H9 (cell line): ENCODE measurements at places on chromosomes 11 and 22. TPM values are rescaled to one million over a fixed set of nuclear protein-coding genes. Genes with fewer than 3 reads are reported as not detected.

Gene UCP2
- 58.3 and 62.1 TPM in 2 replicates for total RNA-seq

Gene B3GAT1
- total RNA-seq: 29.3 and 34.3 TPM in 2 replicates

Gene OR8D2
- not detected in 2 replicates for total RNA-seq

Gene DNAJB7
- total RNA-seq: not detected in 2 replicates

Gene OR51B5
- total RNA-seq: not detected in 2 replicates

Gene OR52K2
- not detected in 2 replicates for total RNA-seq

DNA sequence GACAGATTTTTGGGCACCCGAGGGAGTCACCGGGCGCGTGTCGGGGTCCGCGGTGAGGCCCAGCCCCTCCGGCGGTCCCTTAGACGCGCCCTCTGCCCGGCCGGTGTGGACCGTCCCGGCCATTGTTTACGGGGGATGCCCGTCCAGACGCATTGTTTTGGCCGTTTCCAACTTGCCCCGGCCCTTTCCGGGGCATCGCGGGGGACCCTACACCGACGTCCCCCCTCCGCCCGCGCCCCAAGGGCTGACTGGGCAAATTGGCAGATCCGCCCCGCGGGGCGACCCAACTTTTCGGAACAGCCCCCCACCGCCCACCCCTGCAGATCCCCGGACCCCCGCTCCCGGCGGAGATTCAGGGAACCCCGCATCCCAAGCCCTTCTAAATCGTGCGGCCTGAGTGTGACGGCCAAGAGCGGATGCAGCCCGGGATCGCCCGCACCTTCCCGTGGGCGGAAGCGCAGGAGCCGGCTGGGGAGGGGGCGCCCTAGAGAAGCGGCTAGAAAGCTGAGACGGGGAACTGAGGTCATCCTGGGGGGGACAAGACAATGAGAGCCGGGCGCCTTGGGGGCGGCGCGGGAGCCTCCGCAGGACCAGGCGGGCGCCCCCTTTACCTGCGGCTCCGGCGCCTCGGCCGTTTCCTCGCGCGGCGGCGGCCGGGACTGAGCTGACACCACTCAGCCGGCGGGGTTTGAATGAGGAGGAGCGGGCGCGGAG lies 17.1 kb upstream of the CCT8L2 start:
- no peaks in the 10 kb centered on the region for H3K27me3 ChIP-seq
- no peak overlapping the region for H3K27ac ChIP-seq
- H3K4me3 ChIP-seq: no peak overlapping the region

DNA sequence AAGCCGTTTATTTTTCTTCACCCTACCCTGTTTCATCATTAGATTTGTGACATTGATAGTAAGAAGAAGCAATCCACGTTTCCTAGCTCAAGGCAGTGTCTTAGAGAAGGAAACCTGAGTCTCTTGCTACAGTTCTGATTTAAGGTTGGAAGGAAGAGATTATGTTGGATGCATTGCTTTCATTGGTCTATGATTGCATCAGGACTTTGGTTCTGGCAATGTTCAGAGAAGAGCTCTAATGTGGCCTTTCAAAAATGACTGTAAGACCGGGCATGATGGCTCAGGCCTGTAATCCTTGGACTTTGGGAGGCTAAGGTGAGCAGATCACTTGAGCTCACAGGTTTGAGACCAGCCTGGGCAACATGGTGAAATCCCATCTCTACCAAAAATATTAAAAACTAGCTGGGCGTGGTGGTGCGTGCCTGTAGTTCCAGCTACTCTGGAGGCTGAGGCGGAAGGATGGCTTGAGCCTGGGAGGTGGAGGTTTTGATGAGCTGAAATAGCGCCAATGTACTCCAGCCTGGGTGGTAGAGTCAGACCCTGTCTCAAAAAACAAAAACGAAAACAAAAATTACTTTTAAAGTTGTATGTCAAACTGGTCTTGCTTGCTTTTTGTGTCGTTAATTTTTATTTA lies 4.1 kb downstream of the NUCB2 start:
- no peaks in the 10 kb centered on the region for H3K27me3 ChIP-seq
- DNase-seq: no peak
- no peak overlapping the region for H3K27ac ChIP-seq
- no peaks in the 10 kb centered on the region; the same call in 2 of the 3 replicates for H3K36me3 ChIP-seq

DNA sequence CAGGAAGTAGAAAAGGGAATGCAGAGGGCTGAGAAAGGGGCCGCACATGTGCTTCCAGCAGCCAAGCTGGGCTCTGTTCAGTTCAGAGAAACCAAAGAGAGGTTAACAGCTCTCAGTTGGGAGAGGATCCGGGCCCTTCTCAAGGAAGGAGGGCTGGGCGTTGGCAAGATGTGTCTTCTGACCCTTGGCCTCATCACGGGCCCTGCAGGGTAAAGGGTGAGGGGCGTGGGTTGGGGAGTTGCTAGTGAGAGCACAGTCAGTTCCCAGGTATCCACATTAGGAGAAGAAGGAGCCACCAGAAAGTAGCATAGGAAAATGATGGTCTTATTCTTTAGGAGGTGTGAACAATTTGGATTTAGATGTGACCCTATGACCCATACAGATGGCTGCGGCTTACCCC lies 73.0 kb downstream of the OSBP2 start:
- no peak for DNase-seq
- no peaks in the 10 kb centered on the region for H3K36me3 ChIP-seq

- no peak overlapping the region for H3K4me3 ChIP-seq
- H3K36me3 ChIP-seq: no peaks in the 10 kb centered on the region
- no peak for DNase-seq
- H3K4me1 ChIP-seq: no peaks in the 10 kb centered on the region
- no peaks in the 10 kb centered on the region for H3K27me3 ChIP-seq
These were observed 386.2 kb downstream of the TENM4 start for GRCh38 chr11:79054636-79055035.

DNA sequence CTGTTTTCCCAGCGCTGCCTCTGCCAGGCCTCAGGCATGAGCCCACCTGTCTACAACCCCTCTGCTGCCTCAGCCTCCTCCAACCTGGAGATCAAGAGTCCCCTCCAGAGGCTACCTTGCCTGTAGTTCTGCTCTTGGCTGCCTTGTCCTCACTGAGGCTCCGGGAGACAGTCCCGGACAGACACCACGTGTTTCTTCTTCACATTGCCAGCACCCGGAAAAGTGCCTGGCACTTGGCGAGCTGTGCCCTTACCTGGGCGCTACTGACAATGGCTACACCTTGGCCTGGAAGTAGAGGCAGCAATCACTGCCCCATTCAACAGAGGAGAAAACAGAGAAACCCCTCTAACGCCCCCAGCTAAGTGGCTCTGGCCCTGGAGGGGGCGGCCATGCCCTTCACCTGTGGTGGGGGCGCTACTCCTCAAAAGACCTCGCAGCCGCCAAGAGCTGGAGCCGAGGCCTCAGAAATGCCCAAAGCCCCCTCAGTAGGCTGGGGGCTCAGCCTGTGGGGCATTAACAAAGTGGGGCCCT lies 3.0 kb upstream of the NAP1L4 start:
- H3K27me3 ChIP-seq: no peaks in the 10 kb centered on the region
- 0 out of 3 replicates have a peak, but pooled peaks cover 2% of the 10 kb centered on the region for H3K36me3 ChIP-seq
- no peak overlapping the region for H3K27ac ChIP-seq
- no peak overlapping the region for H3K4me3 ChIP-seq
- no peak for DNase-seq
- no peaks in the 10 kb centered on the region for H3K4me1 ChIP-seq

DNA sequence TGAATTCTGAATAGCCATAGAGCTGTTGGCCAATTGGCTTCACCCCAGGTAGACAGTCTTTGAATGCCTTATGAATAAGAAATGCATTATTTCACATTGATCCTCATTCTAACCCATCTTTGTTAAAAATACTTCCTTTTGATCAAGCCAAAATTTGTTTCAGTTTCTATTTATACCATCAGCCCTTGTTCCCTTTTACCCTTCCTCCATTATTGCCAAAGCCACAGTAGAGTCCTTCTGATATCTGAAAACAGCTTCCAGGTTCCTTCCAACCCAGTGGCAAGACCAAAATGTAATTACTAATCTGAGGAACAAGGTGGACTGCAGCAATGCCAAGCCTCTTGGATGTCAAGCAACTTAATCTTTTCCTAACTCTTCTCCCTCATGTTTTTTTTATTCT lies 458.8 kb downstream of the BUD13 start:
- no peak for DNase-seq
- H3K27me3 ChIP-seq: no peaks in the 10 kb centered on the region
- H3K27ac ChIP-seq: no peak overlapping the region
- no peaks in the 10 kb centered on the region for H3K4me1 ChIP-seq

GRCh38 chr11:92443199-92443598 lies 218.6 kb downstream of the FAT3 start:
- DNase-seq: no peak
- no peak overlapping the region for H3K27ac ChIP-seq
- H3K4me3 ChIP-seq: no peak overlapping the region
- H3K4me1 ChIP-seq: peaks cover 9% of the 10 kb centered on the region
- H3K27me3 ChIP-seq: no peaks in the 10 kb centered on the region

- peaks cover 2% of the 10 kb centered on the region; the same call in 1 of the 2 replicates for H3K4me1 ChIP-seq
- no peak overlapping the region for H3K4me3 ChIP-seq
- no peaks in the 10 kb centered on the region for H3K27me3 ChIP-seq
- H3K36me3 ChIP-seq: no peaks in the 10 kb centered on the region
These were observed 83.3 kb downstream of the MYEOV start for GRCh38 chr11:69377029-69377952.

DNA sequence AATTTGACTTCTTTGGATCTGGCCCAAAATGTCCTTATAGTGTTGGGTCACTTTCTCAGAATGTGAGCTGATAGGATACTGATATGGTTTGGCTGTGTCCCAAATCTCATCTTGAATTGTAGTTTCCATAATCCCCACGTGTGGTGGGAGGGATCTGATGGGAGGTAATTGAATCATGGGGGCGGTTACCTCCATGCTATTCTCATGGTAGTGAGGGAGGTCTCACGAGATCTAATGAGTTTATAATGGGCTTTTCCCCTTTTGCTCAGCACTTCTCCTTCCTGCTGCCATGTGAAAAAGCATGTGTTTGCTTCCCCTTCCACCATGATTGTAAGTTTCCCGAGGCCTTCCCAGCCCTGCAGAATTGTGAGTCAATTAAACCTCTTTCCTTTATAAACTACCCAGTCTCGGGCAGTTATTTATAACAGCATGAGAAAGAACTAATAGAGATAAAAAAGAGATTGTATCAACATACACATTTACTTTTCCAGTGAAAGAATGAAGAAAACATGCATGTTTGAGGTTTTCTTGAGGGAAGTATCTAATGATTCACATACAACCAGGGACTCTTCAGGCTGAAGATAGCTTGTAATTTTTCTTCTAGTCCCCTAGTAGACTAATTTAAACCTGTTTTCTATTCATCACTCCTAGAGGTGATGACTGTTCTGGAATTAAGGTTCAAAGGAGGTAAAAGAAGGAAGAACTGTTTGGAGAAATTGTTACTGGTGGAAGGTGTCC lies 17.3 kb upstream of the CSTF3 start:
- DNase-seq: no peak
- peaks cover 8% of the 10 kb centered on the region; the same call in 1 of the 3 replicates for H3K36me3 ChIP-seq
- H3K4me1 ChIP-seq: 0 out of 2 replicates have a peak, but pooled peaks cover 2% of the 10 kb centered on the region
- no peak overlapping the region for H3K4me3 ChIP-seq
- H3K27ac ChIP-seq: no peak overlapping the region

- H3K4me1 ChIP-seq: no peaks in the 10 kb centered on the region
- no peak overlapping the region for H3K27ac ChIP-seq
- no peak overlapping the region for H3K4me3 ChIP-seq
- no peaks in the 10 kb centered on the region; the same call in 2 of the 3 replicates for H3K36me3 ChIP-seq
- no peak for DNase-seq
These were observed 20.8 kb downstream of the BID start for GRCh38 chr22:17753401-17753989.

- no peaks in the 10 kb centered on the region for H3K36me3 ChIP-seq
- H3K27me3 ChIP-seq: no peaks in the 10 kb centered on the region
- no peaks in the 10 kb centered on the region for H3K4me1 ChIP-seq
- no peak overlapping the region for H3K27ac ChIP-seq
- H3K4me3 ChIP-seq: no peak overlapping the region
These were observed 6.9 kb downstream of the MUC6 start for GRCh38 chr11:1029654-1030053.

- no peaks in the 10 kb centered on the region; the same call in 1 of the 2 replicates for H3K27me3 ChIP-seq
- DNase-seq: peak; percentile 25
- H3K36me3 ChIP-seq: no peaks in the 10 kb centered on the region
- H3K4me1 ChIP-seq: no peaks in the 10 kb centered on the region; the same call in 1 of the 2 replicates
- H3K27ac ChIP-seq: no peak overlapping the region
- no peak overlapping the region for H3K4me3 ChIP-seq
These were observed 235.0 kb downstream of the MIAT start for GRCh38 chr22:26892166-26893041.

- DNase-seq: no peak
- H3K4me1 ChIP-seq: peaks cover 5% of the 10 kb centered on the region; the same call in 1 of the 2 replicates
- no peaks in the 10 kb centered on the region; the same call in 2 of the 3 replicates for H3K36me3 ChIP-seq
- H3K4me3 ChIP-seq: peak overlapping the region; percentile 25; the same call in 1 of the 2 replicates
These were observed 87.3 kb upstream of the DBX1 start for GRCh38 chr11:20247591-20248007.

DNA sequence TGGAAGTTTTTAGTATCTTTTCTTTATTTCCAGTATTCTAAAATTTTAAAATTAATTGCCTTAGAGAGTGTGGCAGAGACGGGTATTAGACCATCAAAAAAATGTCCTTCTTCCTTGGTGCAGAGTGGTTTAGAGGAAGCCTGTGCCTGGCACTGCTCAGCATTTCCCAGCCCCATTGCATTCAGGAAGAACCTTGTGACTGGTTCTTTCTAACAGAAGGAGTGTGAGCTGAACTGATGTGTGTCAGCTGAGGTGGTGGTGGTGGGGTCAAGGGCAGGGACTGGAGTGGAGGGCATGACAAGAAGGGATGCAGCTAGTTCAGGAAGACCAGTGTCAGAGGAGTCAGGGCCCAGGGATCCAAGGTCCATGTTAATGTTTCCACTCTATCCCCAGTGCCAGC lies 58.7 kb upstream of the FDX1 start:
- no peak overlapping the region for H3K27ac ChIP-seq
- no peak overlapping the region for H3K4me3 ChIP-seq
- no peaks in the 10 kb centered on the region for H3K36me3 ChIP-seq
- no peaks in the 10 kb centered on the region for H3K4me1 ChIP-seq

- H3K4me1 ChIP-seq: no peaks in the 10 kb centered on the region
- H3K36me3 ChIP-seq: peaks cover 4% of the 10 kb centered on the region; the same call in 1 of the 3 replicates
- H3K4me3 ChIP-seq: no peak overlapping the region
- no peaks in the 10 kb centered on the region for H3K27me3 ChIP-seq
- H3K27ac ChIP-seq: no peak overlapping the region
These were observed 28.9 kb upstream of the CARD18 start for GRCh38 chr11:105168457-105168856.

GRCh38 chr22:40425082-40425481 lies 54.7 kb downstream of the SGSM3 start:
- H3K4me1 ChIP-seq: no peaks in the 10 kb centered on the region
- H3K27ac ChIP-seq: no peak overlapping the region
- H3K36me3 ChIP-seq: peaks cover 51% of the 10 kb centered on the region
- no peak for DNase-seq
- H3K27me3 ChIP-seq: no peaks in the 10 kb centered on the region
- H3K4me3 ChIP-seq: no peak overlapping the region

- DNase-seq: no peak
- no peaks in the 10 kb centered on the region for H3K4me1 ChIP-seq
- H3K36me3 ChIP-seq: peaks cover 28% of the 10 kb centered on the region
- no peak overlapping the region for H3K27ac ChIP-seq
These were observed 20.8 kb upstream of the IL18BP start for GRCh38 chr11:71977743-71978418.

DNA sequence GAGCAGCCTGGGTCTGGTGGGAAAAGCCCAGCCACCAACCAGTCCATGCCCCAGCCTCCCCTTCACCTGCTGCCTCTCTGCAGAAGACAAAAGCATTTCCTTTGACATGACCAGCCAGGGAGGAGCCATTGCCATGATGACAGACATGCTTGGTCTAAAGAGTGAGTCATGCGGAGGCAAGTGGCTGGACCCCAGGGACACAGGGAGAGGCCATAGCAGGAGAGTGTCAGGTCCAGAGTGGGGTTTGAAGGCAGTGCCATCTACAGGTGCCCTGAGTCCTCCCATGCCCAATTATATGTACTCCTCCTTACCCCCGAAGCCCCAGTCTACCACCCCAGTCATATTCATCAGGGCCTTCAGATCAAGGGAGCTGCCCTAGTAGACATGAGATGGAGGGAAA lies 67.4 kb downstream of the SCN3B start:
- H3K4me1 ChIP-seq: no peaks in the 10 kb centered on the region; the same call in 1 of the 2 replicates
- H3K36me3 ChIP-seq: peaks cover 8% of the 10 kb centered on the region
- H3K27me3 ChIP-seq: no peaks in the 10 kb centered on the region
- no peak overlapping the region for H3K4me3 ChIP-seq
- DNase-seq: no peak
